ENCODE measurements at places on chromosomes 6 and 20. TPM values are rescaled to one million over a fixed set of nuclear protein-coding genes. Genes with fewer than 3 reads are reported as not detected.

- DNase-seq = no peak
Observed at GRCh38 chr6:111441678-111442243, 41.3 kb downstream of the REV3L start.

DNA sequence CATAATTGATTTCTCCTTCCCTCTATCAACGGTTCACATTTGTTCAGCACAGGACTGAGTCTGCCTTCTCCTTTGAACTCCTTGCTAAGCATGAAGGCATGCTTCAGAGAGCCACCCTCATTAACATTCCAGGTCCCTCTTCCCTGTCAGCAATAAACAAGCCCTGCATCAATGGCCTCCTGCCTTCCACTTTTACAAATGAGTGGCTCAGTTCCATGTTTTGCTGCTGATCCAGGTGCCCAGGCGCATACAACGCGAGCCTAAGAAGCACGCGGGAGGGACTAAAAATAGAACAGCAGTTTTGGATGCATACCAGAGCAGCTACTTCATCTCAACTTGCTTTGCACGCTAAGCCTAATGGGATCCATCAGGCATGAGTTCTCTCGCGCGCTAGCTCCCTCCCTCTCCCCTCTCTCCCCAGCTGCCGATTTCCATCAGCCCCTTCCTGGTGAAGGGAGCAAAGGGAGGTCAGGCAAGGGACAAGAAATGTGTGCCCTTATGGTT lies 53.4 kb downstream of the TRAF3IP2 start:
- peak; percentile 93 for DNase-seq

GRCh38 chr6:82129797-82130196 lies 117.7 kb downstream of the IBTK start:
- DNase-seq = no peak

GRCh38 chr6:27980111-27980510 lies 23.1 kb downstream of the OR2B6 start:
- DNase-seq = no peak

DNA sequence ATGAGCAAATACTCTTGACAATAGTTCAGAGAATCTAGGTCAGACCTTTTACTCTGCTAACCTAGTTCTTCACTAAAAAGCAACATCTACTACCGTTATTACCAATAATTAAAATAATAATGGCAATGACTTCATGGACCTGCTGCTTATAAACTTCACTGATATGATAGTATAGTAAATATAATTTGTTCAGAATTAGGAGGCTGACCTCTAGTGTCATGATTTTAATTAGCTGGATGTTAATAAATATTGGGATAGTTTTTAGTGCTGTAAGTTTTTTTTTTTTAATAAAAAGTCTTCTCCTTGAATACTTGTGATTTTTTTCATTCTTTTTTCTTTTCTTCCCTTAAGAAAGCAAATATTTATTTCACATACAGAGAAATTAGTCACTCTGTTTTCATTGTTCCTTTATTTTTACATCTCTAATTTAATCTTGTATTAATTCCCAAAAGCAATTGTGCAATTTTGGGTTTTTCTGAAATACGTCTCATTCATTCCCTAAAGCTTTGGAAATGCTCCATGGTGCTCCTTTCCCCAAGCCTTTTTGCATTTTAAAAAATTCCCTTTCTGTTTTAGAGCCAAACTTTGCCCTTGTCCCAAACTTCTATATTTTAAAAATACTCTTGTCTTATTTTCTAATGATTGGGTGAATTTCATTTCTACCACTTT lies 46.6 kb upstream of the UST start:
- DNase-seq = no peak

- no peak for DNase-seq
Observed at GRCh38 chr6:43335469-43335868, 26.8 kb upstream of the CRIP3 start.

DNA sequence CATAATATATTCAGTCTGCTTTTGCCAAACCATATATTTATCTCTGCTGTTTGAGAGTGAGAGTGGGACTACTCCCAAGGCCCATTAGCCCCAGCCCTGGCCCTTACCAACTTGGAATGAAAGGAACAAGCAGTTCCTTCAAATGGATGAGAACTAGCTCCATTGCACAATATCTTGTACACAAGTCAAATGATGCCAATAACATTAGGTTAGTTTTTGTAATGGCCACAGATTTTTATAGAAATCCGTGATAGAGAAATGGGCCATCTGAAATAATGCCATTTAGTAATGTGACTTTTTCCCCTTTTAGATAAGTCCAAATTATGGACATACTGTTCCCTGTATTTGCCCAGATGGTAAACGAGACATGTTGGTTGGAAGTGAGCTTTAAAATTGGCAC lies 117.0 kb downstream of the MAP3K7 start:
- DNase-seq = peak; percentile 37

- DNase-seq = peak; percentile 30
Observed at GRCh38 chr6:118784641-118785164, 109.2 kb upstream of the ASF1A start.

- DNase-seq = peak; percentile 79
Observed at GRCh38 chr6:139409026-139409425, 34.6 kb upstream of the CITED2 start.

- peak; percentile 35 for DNase-seq
Observed at GRCh38 chr6:157978021-157978783, 3.5 kb upstream of the SYNJ2 start.

GRCh38 chr6:3902871-3903648 lies 53.9 kb downstream of the FAM50B start:
- no peak for DNase-seq

DNA sequence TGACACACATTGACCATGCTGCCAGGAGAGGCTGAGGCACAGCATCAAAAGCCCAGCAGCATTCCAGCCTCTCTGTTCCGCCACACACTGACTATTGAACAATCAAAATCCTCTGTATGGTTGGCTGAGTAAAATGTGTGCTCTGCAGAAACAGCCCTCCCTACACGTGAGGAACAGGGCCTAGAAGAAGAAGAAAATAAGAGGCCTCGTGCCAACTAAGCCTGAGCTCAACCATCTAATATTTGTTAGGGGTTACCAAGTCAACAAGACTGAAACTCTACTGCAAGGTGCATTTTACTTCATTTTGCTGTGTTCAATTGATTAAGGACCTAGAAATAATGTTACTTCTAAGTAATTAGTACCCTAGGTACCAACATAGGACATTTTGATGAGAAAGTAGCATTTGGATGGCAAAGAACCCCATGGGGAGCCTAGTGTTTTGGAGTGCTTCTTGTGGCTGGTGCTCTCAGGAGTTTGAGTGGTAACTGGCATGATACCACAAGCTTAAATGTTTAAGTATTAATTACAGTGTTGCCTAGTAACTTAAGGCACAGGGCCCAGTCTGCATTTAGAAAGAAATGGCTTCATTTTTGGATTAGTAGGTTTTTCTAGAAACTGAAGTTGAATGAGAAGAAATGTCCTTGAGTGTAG lies 146.6 kb upstream of the PLN start:
- no peak for DNase-seq

DNA sequence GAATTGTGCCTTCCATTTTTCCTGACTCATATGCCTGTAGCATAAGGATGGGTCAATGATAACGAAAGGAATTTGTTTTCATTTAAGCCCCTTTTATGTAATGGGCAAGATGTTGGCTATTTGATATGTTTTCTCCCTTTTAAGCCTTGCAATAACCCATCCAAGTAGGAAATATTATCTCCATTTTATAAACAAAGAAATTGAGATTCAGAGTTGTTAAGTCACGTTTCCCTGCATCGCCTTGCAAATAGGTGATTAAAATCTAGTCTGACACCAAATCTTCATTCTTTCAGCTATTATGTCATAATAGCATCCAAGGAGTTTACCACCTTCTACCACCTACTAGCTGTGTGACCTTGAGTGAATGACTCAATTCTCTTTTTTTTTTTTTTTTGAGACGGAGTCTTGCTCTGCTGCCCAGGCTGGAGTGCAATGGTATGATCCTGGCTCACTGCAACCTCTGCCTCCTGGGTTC lies 7.0 kb downstream of the HNF4A start:
- DNase-seq = no peak

DNA sequence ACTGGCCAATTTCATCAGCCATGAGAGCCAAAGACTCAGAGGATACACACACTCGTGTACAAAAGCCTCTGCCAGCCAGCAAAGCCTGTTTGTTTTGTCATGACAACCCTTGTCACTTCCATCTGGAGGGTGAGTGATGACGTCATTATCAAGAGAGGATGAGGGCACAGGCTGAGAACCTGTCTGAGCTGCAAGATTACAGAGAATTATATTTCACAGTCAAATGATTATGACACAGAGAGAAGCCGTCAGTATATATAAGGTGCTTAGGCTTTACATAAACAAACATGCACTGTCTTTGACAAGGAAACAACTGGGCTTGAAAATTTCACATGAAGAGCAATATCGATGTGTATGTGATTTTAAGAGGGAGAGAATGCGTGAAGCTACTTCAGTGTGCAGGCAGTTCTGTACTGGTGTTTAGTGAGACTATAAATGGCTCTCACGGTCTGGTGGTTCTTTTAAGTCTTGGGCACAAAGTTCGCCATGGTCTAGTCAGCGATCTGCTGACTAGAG lies 36.5 kb upstream of the BCLAF1 start:
- peak; percentile 23 for DNase-seq

DNA sequence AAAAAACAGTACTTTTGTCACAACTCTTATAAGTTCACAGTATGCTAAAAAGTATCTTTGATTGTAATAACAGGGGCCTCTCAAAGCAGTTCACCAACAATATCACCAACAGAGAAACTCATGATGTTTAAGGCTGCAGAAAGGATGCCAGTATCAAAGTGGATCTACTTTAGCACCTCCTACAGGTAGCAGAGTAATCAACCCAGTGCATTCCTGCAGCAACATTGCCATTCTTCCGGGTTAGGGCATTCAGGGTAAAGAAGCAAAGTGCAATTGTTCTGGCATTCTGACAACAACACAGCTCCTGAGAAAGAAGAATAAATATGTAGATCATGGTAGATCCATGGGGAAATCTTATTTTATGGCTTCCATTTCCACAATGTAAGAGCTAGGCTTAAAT lies 7.6 kb upstream of the SLC17A4 start:
- no peak for DNase-seq

GRCh38 chr6:67594366-67594765 lies 1040.7 kb upstream of the ADGRB3 start:
- peak; percentile 18 for DNase-seq

DNA sequence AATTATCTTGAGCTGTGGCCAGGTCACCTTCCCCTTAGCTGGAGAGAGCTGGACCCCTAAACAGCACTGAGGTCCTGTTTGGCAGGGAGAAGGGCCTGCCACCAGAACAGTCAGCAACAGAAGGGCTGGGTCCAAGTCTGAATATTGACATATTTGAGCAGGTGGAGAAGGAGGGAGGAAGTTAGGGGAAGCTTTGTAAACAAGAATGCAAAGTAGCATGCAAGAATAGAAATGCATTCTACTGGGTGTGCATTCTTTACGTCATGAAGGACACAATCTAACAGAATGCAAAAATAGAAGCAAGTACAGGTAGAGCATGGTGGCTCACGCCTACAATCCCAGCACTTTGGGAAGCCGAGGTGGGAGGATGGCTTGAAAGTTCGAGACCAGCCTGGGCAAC lies 100.5 kb downstream of the QRSL1 start:
- no peak for DNase-seq

DNA sequence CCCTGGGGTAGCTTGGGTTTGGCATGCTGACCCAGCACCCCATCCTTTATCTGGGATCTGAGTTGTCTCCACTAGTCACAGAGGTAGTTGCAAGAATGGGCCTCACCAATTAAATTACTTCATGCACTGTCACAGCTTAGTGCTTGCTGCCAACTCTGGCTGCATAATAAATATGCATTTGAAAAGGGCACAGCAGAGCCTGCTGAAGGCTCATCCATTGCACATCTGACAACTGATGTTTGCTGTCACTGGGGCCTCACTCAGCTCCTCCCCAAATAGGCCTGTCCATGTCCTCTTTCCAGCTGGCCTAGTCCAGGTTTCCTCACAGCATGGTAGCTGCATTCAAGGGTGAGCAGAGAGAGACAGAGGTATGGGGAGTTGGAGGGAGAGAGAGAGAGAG lies 13.3 kb upstream of the NXT1 start:
- DNase-seq = no peak

DNA sequence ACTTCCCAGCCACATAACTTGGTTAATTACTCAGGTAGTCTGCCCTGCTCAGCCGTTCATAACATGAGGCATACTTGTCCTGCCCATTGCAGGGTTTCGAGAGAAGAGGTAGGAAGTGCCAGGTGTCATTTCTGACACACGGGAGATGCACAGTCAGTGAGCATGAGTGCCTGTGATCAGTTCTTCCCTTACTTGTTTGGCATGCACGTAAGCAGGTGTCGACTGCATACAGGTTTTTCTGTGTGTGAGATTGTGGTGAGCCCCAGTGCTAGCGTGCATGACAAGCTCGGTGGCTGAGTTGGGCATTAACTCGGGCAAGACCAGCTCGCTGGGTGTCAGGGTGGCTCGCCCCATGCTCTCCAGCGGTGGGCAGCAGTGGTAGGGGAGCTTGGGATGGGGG lies 51.2 kb upstream of the SLC22A1 start:
- no peak for DNase-seq

GRCh38 chr6:45072673-45073072 lies 255.5 kb upstream of the RUNX2 start:
- DNase-seq = peak; percentile 50

- peak; percentile 33 for DNase-seq
Observed at GRCh38 chr6:45442716-45443115, 65.0 kb upstream of the SUPT3H start.

Gene NMBR
- not detected for total RNA-seq

Gene SLC22A3
- total RNA-seq = 0.74 TPM

Gene CLDN20
- not detected for total RNA-seq

Gene LGSN
- total RNA-seq = not detected

Gene BACH2
- 5.6 TPM for total RNA-seq

Gene EEF1E1
- 55.8 TPM for total RNA-seq

Gene HLA-DOB
- not detected for total RNA-seq

Gene COL19A1
- total RNA-seq = 0.27 TPM

Gene SYS1
- total RNA-seq = 28.0 TPM

Gene CEP162
- total RNA-seq = 6.2 TPM
